ENCODE measurements at places on chromosomes 12 and 14. TPM values are rescaled to one million over a fixed set of nuclear protein-coding genes. Genes with fewer than 3 reads are reported as not detected.

DNA sequence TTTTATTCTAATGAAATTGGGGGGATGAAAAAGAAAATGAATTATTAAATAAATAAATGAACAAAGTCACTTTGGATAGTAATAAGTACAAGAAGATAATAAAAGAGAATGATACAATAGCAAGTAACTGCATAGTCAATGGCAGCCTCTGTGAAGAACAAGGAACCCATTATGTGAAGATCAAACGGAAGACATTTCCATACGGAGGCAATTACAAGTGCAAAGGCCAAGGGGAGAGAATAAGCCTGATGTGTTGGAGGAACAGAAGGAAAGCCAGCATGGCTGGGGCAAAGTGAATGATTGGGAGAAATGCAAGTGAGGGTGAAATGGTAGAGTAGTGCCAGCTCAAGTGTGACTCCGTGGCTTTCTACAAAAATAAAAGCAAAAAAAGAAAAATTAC is 43.9 kb upstream of the CHPT1 start:
- DNase-seq = no peak

Gene OVCH1
- 0.12 TPM for polyA plus RNA-seq

Gene CLEC6A
- polyA plus RNA-seq = not detected

Gene ASCL1
- not detected for polyA plus RNA-seq

- no peak for DNase-seq
Observed at GRCh38 chr14:20468764-20469241, 403 bp upstream of the PNP start.

- no peak for DNase-seq
Observed at GRCh38 chr14:95504135-95505029, 12.1 kb downstream of the SYNE3 start.

Gene RILPL1
- 106 TPM for polyA plus RNA-seq

- DNase-seq = peak; percentile 59
Observed at GRCh38 chr14:59870277-59871165, at the start of gene RTN1. TSS of gene RTN1 (minus strand) at chr14:59870776. CDS start at chr14:59870630, 146 bp downstream.

DNA sequence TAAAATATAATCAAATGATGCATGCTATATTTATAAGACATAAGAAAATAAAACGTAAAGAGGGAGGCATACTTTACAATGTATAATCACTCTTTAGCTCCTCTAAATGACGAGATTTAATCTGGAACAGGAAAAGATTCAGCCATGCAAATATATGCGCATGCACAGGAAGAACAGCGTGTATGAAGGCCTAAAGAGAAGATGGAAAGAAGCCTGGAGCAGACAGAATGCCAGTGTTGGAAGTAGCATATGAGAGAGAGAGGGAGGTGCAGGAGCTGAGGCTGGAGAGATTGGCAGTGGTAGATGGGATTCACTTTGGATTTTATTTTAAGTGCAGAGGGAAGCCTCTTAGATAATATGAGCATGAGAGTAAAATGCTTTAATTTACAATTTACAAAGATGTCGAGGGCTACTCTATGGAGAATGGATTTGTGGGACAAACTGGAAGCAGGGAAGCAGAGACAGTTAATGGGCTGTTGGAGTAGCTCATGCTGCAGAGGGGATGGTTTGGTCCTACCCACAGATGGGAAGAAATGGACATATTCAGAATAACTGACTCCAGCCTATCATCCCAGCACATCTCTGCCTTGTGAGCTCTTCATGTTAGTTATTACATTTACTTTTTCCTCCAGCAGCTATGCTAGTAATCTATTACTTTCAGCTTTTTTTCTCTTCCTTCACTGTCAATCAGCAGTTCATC is 411.1 kb downstream of the TMTC2 start:
- no peak for DNase-seq

DNA sequence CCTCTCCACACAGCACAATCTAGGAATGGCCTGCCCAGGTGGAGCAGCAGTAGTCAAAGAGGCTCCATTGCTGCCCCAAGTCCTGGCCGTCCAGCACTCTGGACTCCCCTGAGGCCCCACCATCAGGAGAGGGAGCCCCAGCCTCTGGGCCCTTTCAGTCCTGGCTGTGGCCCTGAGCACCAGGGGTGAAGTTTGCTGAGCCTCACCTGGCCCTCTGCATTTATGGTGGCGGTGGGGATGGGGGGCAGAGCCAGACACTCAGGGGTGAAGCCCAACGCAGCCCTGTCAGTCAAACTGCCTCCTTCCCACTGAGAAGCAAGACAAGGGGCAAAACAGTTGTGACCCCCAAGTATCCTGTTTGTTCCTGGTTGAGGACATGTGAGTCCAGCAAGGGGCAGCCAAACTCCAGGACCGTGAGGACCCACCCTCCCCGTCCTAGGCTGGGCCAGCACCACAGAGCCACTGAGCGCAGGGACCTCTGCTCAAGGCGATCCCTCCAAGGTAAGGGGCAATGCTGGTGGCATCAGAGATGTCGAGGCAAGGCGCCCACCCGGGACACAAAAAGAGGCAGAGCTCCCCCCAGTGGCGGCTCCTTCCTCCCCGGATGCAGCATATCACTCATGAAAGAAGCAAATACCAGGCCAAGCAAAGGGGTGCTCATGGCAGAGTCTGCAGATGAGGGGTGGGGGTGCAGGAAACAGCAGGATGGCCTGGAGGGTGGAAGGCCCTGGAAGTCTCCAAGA is 4.8 kb upstream of the AMN start:
- DNase-seq = peak; percentile 63

DNA sequence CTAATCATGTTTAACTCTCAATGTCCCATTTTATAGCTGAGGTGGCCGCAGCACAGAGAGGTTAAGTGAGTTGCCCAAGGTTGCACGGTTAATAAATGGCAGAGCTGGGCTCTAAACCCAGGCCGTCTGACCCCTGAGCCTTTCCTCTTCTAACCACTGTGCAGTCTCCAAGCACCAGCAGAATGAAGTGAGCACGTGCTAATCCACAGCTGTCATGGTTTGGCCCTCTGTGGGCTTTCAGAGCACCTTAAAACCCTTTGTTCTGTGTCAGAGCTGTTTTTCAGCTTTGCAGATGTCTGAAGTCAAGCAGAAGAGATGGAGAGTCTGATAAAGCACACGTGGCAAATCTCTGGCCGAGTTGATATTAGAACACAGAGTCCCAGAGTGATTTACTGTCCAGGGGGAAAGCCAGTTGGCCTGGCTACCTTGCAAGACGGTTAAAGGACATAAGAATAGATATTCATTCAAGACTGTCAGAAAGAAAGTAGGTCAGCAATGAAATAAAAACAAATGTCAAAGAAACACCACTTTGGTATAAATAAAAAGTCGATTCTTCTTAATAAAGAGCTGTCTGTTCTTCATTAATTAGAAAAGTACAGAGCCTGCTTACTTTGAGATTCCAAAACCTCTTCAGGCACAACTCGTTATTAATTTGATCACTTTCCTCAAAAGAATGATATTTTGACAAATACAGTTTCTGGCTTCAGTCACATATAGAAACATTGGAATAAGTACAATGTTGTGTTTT is 107.3 kb downstream of the CRADD start:
- no peak for DNase-seq

DNA sequence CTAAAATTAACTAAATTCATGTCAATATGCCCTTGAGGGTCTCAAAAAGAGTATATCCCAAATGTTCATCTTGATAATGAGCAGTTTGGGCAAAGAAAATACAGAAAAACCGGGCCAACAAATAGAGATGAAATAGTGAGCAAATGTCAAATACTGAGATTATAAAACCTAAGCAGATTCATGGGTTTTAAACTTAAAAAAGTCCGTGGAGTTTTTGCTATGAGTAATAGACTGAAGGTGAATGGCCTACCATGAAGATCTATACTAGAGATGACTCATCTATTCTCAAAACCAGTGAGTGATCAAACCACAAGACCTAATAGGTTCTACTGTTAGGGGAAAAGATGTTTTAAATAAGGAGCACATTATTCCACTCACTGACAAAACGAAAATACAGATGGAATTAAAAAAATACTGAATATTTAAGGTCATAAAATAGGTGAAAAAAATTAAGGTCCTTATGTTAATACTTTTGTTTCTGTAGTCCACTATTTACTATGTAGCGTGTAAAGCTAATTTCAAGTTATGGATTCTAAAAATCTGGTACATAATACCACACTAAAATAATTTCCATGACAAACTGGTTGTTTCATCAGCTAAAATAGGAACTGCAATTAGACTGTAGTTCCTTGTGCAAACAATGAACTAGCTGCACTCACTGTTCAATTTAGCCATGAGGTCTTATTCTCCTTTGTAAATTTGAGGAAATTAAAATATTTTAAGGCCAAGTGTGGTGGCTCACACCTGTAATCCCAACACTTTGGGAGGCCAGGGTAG is 5.0 kb downstream of the HNRNPC start:
- DNase-seq = no peak

DNA sequence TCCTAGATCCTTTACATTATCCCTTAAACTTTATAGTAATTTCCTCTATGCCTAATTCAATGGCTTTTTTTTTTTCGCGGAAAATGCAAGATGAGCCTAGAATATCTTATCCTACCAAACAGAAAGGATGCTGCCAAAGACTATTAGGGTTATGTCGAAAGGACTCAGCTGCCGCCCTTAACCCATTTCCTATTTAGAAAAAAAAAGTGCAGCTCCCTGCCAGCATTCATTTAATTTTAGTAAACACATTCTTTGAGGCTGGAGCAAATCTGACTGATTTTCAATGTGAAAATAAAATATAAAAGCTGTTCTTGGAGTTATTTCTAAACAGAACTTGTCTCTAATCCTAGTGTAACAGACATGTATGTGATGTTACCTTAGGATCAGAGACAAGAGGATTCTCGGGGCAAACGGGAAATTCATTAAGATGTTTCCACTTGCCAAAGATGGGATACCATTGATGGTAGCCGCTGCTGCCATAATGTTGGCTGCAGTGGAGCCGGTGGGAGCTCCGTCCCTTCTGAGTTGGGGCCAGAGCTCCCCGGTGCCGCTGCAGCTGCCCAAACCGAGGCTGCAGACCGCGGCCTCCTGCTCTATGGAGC is 8.2 kb upstream of the A2M start:
- no peak for DNase-seq

GRCh38 chr12:99670635-99671034 is 23.1 kb downstream of the GARIN6 start:
- DNase-seq = no peak

Gene AKAP6
- 14.0 TPM for polyA plus RNA-seq

- no peak for DNase-seq
Observed at GRCh38 chr14:100065942-100066574, 836 bp downstream of the EVL start.

Gene INF2
- 73.8 TPM for polyA plus RNA-seq

Gene CSRP2
- 46.3 TPM for polyA plus RNA-seq

DNA sequence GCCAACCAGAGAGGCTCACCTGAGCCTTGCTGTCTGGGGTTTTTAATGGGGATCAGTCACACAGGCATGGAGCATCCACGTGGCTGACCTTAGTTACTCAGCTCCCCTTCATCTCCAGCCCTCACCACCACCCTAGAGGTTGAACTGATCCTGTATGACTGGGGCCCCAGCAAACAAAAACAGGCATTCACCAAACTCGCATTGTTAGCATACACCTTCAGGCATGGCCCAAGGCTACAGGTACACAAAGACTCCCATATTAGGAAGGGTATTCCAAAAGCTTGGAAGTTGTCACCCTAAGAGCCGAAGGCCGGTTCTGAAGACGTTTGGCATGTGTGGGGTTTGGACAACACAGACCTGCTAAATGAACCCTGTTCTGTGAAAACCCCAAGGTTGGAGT is 10.0 kb downstream of the DNAH10 start:
- no peak for DNase-seq

DNA sequence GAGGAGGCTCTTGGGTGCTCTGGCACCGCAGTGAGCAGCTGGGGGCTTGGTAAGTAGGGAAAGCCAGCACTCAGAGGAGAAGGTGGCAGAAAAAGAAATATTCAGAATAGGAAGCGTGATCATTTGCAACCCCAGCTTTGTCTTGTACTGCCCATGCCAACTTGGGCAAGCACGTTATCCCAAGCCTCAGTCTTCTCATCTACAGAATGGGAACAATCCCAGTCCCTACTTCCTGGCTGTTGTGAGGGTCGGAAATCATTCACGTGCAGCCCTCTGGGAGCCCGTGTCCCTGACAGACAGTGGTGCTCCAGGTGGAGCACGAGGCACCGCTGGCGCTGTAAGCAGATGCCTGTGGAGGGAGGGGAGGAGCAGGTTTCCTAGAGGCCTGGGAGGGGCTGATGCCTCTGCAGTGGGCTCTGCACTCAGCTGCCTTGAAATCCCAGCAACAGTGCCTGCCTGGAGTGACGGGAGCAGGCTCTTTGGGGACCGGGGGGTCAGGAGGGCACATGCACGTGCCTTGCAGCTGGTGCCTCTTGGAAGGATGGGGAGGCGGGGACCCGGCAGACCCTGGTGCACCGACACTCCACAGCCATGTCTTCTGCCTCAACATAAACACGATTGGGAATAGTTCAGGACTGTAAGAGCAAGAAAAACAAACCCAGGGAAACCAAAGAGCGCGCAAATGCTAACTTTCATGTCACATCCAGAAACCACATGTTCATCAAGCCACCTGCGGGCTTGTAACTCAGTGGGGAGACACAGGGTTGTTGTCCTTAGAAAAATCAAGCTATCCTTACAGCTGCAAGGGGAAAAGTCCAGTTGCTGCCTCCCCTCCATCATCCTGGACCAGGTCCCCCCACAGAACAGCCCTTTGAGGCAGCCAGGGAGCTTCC is 86.5 kb upstream of the DIO3 start:
- DNase-seq = no peak

- DNase-seq = no peak
Observed at GRCh38 chr14:32304296-32304695, 24.8 kb upstream of the AKAP6 start.

Gene ATXN2
- polyA plus RNA-seq = 49.4 TPM

- DNase-seq = no peak
Observed at GRCh38 chr14:85943192-85943591, 413.2 kb downstream of the FLRT2 start.

DNA sequence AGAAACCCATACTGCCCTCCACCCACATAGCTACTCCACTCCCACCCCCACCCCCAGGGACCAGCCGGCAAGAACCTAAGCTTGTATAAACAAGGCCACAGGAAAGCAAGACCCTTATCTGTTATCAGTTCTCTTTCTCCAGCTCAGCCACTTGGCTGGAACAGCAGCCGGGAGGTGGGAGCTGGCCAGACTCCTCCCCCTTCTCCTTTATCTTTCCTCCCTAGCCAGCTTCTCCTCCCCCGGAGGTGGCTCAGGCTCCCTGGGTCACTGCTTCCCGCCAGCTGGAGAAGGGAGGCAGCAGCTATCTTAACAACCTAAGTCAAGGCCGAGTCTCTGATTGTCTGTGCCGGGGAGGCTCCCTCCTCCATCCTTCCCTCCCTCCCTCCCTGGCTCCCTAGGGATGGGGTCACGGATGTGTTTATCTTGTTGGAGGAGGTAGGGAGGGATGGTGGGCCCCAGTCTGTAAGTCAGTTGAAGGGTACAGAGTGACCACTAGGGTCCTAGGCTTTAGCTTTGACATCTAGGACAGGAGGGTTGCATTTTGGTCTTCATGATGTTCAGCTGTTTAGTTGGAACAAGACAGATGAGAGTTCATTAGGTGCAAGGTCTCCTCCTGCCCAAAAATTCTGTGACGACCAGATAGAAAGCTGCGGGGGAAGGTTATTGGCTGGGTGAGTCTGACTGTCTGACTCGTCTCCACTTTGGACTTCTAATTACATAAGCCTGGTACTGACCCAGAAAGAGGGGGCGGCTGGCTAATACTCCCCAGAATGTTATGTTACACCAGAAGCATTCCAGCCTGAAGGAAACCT is 29.7 kb downstream of the ZFP36L1 start:
- peak; percentile 83 for DNase-seq

- DNase-seq = peak; percentile 35
Observed at GRCh38 chr14:52694761-52695480, 437 bp downstream of the ERO1A start.

Data from heart right ventricle (tissue), 16 donors.